ENCODE measurements at places on chromosomes 3 and 15. TPM values are rescaled to one million over a fixed set of nuclear protein-coding genes. Genes with fewer than 3 reads are reported as not detected.

The HCN4 gene
- not detected for total RNA-seq

The UNC13C gene
- under 0.01 TPM for total RNA-seq

The TUSC7 gene
- total RNA-seq: not detected

The HAPLN3 gene
- total RNA-seq: 3.6 TPM

The COPB2 gene
- 156 TPM for total RNA-seq

The CRYGS gene
- total RNA-seq: 1.0 TPM

The BAHD1 gene
- total RNA-seq: 8.7 TPM

The FGF7 gene
- total RNA-seq: not detected

The SEMA3B gene
- total RNA-seq: 4.7 TPM

The PPP1R14D gene
- total RNA-seq: not detected

The SPINK8 gene
- not detected for total RNA-seq

The KCNMB3 gene
- total RNA-seq: 1.4 TPM

The ZFAND6 gene
- 143 TPM for total RNA-seq

The GOLGA8T gene
- total RNA-seq: not detected

The RYR3 gene
- total RNA-seq: not detected

The HRH1 gene
- total RNA-seq: under 0.01 TPM

The C15orf40 gene
- total RNA-seq: 12.3 TPM

The NR2F2 gene
- total RNA-seq: 5.3 TPM

The AMIGO3 gene
- total RNA-seq: 0.69 TPM

The PLXND1 gene
- total RNA-seq: 33.3 TPM

The SERPINI2 gene
- not detected for total RNA-seq

The GRM2 gene
- under 0.01 TPM for total RNA-seq

The COPG1 gene
- total RNA-seq: 308 TPM

The COPS2 gene
- 52.3 TPM for total RNA-seq

The MED12L gene
- total RNA-seq: 0.73 TPM

The SAMMSON gene
- total RNA-seq: 4.0 TPM

The ACKR2 gene
- 0.93 TPM for total RNA-seq

The BCHE gene
- total RNA-seq: 19.6 TPM

The LRRN1 gene
- total RNA-seq: 1.7 TPM

The MASP1 gene
- 0.36 TPM for total RNA-seq

The TEX264 gene
- 74.8 TPM for total RNA-seq

The TRPM1 gene
- total RNA-seq: 240 TPM

The COL8A1 gene
- total RNA-seq: 15.6 TPM

The RBMS3 gene
- 35.3 TPM for total RNA-seq

The PRKCI gene
- total RNA-seq: 34.9 TPM

The RMDN3 gene
- 24.8 TPM for total RNA-seq

The AP3B2 gene
- 4.1 TPM for total RNA-seq

The RGMA gene
- 2.5 TPM for total RNA-seq

The FSIP1 gene
- total RNA-seq: 0.73 TPM

The GHSR gene
- total RNA-seq: not detected

The GTF2E1 gene
- 14.8 TPM for total RNA-seq

The OR4M2 gene
- not detected for total RNA-seq

The LCTL gene
- total RNA-seq: 1.4 TPM

The C3orf20 gene
- under 0.01 TPM for total RNA-seq

The KLHL6 gene
- total RNA-seq: 2.1 TPM

The CCR8 gene
- not detected for total RNA-seq

The BTLA gene
- total RNA-seq: not detected

The C3orf22 gene
- not detected for total RNA-seq

All from melanocyte of skin (primary cell).